ENCODE measurements at places on chromosomes 13 and 19.

GRCh38 chr13:41364043-41364442, 53.0 kb downstream of the NAA16 start:
- DNase-seq: no peak

GRCh38 chr13:100887729-100888151, 213.1 kb upstream of the TMTC4 start:
- DNase-seq: no peak

GRCh38 chr13:29791508-29791907, 58.9 kb downstream of the UBL3 start:
- DNase-seq: no peak

- no peak for DNase-seq
These were observed 2.6 kb upstream of the MCEMP1 start for GRCh38 chr19:7674010-7675005.

DNA sequence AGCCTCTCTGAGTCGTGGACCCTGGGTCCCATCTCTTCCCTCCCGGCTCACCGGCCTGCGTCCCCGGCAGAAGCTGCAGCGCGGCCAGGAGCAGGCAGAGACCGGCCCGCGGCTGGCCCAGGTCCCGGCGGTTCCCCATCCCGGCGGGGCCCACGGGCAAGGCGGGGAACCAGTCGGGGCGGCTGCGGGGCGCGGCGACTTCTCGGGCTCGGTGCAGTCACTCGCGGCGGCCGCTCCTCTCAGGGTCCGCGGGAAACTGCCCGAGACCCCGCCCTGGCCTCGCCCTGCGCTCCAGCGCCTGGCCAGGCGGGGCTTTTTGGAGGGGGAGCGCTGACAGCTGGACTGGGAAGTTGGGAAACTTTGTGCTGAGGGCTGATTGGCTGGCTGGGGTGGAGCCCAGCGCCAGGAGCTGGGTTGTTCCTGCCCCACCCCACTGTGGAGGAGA, at the start of gene COL5A3:
Gene COL5A3, minus strand, starts transcription at position 258 of the 445 bp plus-strand sequence. Its CDS starts 119 bp downstream, at position 139.
- no peak for DNase-seq

DNA sequence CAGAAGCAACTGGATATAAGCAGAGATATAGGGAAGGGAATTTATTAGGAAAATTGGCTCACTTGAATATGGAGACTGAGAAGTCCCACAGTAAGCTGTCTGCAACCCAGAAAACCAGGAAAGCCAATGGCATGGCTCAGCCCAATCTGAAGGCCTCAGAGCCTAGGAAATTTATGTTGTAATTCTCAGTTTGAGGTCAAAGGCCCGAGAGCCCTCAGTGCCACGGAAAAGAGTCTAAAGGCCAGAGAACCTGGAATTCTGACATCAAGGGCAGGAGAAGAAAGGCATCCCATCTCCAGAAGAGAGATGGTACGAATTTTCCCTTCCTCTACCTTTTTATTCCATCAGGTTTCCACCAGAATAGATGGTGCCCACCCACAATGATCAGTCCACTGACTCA, 20.1 kb upstream of the RXFP2 start:
- DNase-seq: no peak

DNA sequence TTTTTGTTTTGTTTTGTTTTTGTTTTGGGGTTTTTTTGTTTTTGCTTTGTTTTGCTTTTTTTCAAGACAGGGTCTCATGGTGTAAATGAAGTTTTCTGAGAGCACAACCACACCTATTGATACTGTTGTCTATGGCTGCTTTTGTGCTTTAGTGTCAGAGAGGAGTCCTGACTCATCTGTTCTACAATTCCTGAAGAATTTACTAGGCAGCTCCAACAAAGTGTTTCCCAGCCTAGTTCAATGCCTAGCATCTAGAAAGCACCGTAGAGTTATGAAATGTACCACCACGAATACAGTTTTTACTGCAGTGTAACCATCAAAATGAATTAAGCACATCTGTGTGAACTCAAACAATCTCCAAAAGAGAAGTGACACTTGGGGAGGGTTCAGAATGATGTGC, 21.2 kb downstream of the SAFB start:
- no peak for DNase-seq

DNA sequence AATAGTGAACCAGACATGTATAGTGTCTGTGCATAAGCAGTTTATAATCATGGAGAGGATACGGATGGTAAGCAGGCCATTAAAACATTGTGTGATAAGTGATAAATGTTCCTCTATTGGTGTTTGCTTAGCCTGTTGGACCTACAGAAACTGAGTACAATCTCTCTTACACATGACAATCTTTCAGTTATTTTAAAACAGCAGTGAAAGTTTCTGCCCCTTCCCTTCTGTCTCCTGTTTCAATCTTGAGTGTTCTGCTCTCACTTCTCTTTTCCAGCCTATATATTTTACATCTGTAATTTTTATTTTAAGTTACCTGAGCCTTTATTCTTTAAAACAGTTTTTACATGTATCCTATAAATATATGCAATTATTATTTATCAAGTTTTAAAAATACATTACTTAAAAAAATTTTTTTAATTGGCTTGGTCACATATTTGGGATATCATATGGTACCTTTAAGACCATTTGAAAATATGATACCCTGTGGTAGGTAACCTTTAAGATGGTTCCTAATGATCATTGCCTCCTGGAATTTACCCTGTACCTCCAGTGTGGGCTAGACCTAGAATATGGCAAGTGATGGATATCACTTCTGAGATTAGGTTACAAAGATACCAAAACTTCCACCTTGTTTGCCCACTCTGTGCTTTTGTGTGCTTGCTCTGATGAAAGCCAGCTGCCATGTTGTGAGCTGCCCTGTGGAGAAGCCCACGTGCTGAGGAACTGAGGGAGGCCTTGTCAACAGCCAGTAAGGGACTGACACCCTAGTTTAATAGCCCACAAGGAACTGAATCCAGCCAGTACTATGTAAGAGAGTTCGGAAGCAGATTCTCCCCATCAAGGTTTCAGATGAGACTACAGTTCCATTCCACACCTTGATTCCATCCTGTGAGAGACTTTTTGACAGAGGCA, 99.3 kb downstream of the DHRS12 start:
- no peak for DNase-seq

- DNase-seq: no peak
These were observed 350.9 kb upstream of the NBEA start for GRCh38 chr13:34591129-34591528.

- no peak for DNase-seq
These were observed 84.8 kb downstream of the SLC25A15 start for GRCh38 chr13:40874138-40874779.

GRCh38 chr13:23963184-23963931, 66.1 kb upstream of the C1QTNF9B start:
- no peak for DNase-seq

DNA sequence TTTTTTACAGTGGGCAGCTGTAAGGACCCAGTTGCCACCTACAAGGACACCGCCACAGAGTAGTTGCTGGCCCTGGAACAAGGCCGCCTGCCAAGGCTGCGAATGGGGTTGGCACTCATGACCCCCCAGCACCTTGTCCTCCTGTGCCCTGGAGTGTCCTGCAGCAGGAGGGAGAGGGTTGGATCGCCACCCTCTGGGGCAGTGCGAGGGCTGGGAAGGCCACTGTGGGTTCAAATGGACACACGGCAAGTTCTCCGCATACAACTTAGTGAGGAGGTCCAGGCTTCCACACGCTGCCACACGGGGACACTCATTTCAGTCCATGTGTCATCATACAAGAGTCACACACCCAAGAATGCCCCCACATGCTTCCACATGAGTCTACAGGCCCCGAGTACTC, 978 bp downstream of the KLK8 start:
- no peak for DNase-seq

DNA sequence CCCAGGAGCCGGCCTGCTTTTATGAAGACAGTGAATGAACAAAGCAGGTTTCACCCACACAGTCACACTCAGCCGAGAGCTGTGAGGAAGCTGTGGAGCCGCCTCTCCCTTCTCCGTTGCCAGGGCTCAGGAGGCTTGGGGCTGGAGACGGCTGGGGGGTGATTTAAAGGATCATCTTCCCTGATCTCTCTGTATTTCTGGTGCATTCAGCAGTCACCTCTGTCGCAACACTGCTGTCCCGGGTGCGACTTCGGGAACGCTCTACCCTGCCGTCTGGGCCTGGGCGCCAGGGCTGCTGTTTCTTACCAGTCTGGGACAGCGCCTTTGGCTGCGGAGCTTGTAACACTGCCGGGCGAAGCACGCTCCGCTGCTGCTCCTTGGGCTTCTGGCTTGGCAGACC, 18.1 kb downstream of the CAPS start:
- no peak for DNase-seq

DNA sequence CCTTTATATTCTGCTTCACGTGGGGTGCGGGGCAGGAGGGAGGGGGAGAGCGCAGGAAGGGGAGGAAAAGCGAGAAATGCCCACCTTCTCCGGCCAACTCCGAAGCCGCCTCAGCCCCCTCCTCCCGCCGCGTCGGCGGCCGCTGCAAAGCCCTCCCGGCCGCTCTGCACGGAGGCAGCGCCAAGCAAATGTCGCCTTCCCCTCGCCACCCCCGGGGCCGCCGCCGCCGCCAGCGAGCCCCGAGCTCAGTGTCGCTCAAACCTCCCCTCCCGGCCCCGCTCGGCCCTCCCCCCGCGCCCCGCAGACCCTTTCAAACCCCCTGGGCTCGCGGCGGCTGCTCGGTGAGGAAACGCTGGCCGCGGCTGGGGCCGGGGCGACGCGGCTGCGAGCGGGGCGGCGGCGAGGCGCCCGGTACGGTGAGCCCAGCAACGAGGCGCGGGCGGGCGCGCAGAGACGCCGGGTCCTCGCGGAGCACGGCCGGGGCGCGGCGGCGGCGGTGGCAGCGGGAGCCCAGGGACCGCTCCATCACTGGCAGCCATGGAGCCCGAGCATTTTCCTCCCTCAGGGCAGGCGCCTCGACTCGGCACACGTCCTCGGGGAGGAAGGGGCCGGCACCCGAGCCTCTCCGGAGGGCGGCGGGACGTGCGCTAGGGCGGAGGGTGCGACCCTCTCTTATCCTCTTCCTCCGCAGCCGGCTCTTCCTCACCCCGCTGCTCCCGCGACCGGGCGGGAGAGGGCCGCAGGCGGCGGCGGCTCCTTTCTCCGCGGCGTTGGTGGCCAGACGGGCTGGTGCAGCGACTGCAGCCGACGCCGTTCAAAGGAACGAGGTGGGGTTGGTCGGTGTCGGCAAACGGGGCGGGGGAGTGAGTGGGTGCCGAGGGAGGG, 463 bp upstream of the TSC22D1 start:
- DNase-seq: peak; percentile 19

DNA sequence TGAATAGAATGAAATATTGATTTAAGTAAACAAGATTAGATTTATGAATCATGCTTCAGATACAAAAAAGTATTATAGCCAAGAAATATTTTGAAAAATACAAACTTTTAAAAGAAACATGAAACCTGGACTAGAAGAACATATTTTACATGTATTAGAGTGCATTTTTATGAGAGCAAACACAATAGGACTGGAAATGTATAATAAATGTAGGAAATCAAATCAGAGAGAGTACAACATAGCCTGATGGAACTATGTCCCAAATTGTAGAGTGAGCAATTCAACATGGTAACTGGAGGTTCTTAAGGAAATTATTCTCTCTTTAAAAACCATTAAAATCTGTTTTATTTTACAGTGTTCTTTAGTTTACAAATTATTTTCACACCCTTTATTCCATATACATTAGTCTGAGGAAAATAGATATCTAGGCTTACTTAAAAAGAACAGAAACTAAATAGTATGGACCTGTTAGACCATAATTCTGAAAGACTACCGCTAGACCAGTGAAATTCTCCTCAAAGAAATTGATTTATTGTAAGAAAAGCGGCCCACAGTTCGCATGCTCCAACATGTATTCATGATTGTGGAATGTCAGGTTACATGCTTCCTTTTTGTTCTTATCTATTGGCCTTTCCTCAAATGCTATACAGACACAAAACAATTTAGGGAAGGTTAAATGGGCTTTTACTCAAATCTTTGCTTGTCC, 1526.5 kb upstream of the SLC10A2 start:
- DNase-seq: no peak

DNA sequence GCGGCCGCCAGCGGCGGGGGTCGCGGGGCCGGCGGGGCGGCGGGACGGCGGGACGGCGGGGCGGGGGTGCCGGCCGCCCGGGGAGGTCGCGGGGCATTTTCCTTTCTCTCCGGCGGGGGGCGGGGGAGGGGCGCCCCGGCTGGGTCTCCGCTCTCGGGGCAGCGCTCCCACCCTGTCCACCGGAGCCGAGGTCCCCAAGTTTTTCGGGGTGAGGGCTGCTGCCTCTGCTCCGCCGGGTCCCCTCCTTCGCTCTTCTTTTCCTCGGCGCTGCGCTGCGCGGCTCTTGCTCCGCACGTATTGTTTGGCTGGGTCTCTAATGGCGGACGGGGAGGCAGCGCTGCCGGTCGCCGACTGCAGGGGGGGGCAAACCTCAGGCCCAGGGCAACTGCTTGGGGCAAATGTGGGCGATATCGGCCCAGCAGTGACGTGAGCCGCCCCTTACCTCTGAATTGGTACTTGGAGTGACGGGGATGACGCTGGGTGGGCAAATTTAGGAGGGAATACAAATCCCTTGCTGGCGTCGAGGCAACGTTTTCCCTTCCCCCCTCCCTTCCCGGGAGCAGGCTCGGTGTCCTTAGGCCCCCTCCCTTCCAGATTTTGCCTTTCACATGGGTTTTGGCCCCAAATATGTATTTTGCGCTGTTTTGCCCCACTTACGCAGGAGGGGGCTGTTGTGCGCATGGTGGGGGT, 759 bp downstream of the ZMYM2 start:
- peak; percentile 63 for DNase-seq

GRCh38 chr13:35836446-35836845, 294.7 kb downstream of the DCLK1 start:
- DNase-seq: no peak

- no peak for DNase-seq
These were observed 12.7 kb upstream of the EFNB2 start for GRCh38 chr13:106548064-106548696.

DNA sequence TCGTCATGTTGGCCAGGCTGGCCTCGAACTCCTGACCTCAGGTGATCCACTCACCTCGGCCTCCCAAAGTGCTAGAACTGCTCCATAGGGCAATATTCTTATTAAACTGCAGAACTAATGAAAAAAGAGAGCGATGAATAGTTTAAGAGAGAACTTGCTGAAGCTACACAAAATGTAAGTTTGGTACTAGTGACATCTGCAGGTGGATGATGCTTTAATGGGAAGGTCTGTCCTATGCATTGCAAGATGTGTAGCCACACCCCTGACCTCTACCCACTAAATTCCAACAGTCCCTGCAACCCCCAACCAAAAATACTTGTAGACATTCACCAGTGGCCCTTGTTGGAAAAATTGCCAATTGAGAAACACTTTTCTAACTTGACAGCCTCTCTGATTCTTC, 117.8 kb downstream of the NALCN start:
- no peak for DNase-seq

GRCh38 chr13:22589880-22590279, 590.9 kb upstream of the SGCG start:
- no peak for DNase-seq

DNA sequence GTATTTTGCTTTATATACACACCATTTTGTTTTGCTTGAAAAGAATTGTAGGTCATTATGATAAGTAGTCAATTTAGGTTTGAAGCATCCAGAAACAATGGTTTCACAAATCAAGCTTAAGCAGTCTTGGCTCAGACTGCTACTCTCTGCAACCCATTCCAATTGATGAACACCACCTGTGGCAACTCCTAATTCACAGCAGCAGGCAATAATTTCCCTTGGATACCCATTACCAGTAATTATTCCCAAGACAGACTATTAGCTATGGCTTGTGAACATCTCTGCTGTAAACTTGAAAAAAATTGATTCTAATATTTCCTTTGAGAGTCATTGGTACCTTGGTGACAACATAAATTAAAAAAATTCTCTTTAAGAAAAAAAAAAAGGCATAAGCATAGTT, 299.3 kb upstream of the SLITRK6 start:
- DNase-seq: no peak
